Calu3 (cell line): ENCODE measurements at places on chromosomes 6 and 20. TPM values are rescaled to one million over a fixed set of nuclear protein-coding genes. Genes with fewer than 3 reads are reported as not detected.
A peak's percentile ranks its signal among the peaks of the same experiment; 100 is the strongest.

Gene OTOR
- total RNA-seq = not detected in 2 replicates

DNA sequence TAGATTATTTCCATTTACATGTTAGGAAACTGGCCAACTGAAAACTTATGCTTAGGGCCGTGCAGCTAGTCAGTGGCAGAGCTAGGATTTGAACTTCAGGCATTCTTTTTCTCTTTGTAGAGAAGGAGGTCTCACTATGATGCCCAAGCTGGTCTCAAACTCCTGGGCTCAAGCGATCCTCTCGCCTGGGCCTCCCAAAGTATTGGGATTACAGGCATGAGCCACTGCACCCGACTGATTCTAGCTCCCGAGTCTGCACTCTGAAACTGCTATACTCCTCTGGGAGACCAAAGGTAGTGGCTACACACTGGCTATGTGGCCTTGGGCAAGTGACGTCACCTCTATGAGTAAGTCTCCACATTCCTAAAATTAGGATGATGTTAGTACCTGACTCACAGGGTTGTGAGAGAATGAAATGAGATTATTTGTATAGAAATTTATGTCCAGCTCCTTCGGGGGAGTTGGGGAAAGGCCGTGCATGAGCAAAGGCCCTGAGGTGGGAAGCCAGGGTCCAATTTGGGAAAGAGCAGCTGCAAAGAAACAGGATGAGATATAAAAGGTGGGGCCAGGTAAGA lies 6.4 kb downstream of the PLTP start:
- DNase-seq = peak; percentile 39

- no peak for DNase-seq
Observed at GRCh38 chr20:14580418-14581074, 243.1 kb upstream of the FLRT3 start.

Gene INSM1
- total RNA-seq = not detected in 2 replicates

- no peak for DNase-seq
Observed at GRCh38 chr20:44074252-44075151, 112.5 kb downstream of the JPH2 start.

DNA sequence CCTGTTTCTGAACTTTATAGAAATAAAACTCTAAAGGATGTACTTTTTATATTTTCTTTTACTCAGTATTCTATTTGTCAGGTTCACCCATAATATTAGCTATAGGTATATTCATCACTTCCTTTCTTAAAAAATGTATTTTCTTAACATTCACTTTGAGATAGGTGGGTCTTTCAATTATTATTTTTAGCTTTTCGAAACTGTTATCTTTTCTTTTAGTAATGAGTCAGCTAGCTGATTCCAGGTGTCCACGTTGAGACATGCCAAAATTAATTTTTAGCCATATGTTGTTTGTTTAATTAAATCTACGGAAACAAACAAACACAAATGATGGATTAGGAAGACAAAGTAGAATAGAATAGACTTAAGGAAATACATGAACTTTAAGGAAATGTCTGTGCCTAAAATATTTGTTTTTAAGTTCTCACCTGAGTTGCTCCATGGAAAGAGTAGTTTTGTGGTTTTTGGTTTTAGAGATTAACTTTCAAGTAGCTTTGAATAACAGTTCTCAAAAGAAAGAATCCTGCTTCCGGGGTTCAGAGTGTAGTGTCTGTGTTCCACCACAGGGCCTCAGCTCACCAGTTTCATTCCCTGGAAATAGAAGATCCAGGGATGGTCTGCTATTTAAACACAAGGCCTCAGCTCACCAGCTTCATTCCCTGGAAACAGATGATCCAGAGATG lies 435.0 kb downstream of the HAO1 start:
- DNase-seq = no peak

DNA sequence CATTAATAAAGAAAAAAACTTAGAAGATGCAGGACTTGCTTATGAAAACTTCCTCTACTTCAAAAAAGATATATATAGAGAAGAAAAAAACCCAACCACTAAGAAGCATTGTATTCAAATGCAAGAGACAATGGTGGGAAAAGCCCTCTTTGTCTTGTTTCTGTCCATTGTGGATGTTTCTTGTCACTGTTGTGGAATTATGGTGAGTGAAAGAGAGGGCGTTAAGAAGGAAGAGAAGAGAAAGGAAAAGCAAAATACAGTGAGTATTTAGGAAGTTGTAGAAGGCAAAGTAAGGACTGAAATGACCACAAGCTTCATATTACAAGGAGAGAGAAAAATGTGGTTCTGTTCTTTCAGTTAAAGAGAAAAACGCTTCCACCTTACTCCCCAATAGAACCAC lies 14.1 kb upstream of the THBD start:
- no peak for DNase-seq

DNA sequence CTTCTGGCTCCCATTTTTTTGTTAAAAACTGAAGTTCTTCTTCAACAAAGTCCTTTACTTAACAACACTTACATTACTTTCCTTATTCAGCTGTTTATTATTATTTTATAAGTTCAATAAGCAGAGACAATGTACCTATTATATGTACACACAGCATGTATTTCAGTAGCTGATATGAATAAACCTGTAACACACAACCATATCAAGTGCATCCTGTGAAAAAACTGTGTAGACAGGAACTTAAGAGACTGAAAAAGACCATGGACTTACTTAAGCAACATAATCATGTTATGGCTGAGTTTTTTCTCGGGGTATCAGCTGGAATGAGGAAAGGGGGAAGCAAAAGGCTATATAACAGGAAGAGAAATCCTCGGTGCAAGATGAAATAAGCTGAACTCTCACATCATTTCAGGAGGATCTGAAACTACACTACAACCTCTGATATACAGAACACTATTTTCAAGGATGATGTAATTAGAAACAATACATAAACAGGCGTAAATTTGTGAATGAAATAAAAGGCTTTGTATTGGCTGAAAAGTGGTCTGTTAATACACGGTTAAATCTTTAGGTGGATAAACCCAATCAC lies 70.9 kb downstream of the REV3L start:
- DNase-seq = no peak

GRCh38 chr6:87341899-87342298 lies 2.7 kb upstream of the C6orf163 start:
- no peak for DNase-seq

Gene SLC2A10
- total RNA-seq = 24.0 and 24.9 TPM in 2 replicates

Gene HEY2
- 0.47 and 0.64 TPM in 2 replicates for total RNA-seq

Gene NFS1
- 44.6 and 53.0 TPM in 2 replicates for total RNA-seq

DNA sequence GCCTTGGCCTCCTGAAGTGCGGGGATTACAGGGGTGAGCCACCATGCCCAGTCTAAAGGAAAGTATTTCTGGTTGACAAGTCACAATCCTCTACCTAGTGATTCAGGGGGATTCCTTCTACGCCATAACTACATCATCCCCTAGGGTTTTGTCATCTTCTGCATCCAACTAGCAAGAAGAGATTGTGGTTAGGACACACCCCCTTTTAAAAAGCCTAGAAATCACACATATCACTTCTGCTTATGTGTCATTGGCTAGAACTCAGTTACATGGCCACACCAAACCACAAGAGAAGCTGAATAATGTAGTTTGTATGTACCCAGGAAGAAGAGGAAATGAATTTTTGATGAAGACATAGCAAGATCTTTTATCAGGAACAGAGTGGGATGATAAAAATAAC lies 14.7 kb upstream of the CHD6 start:
- DNase-seq = no peak

GRCh38 chr6:137977814-137978213 lies 110.8 kb downstream of the TNFAIP3 start:
- no peak for DNase-seq

Gene VSTM2L
- total RNA-seq = 0.71 and 2.8 TPM in 2 replicates

- no peak for DNase-seq
Observed at GRCh38 chr6:160043784-160044183, 74.9 kb downstream of the IGF2R start.

Gene KIF25
- total RNA-seq = not detected in 2 replicates

Gene PSORS1C1
- total RNA-seq = 9.4 and 11.0 TPM in 2 replicates

- DNase-seq = no peak
Observed at GRCh38 chr6:112478036-112478435, 130.9 kb downstream of the RFPL4B start.

GRCh38 chr6:125570526-125570925 lies 178.9 kb upstream of the HEY2 start:
- no peak for DNase-seq

- no peak for DNase-seq
Observed at GRCh38 chr6:49528571-49528970, 21.9 kb upstream of the C6orf141 start.

GRCh38 chr6:4316867-4317400 lies 181.6 kb upstream of the ECI2 start:
- peak; percentile 42 for DNase-seq

GRCh38 chr20:11076434-11077105 lies 402.8 kb upstream of the JAG1 start:
- no peak for DNase-seq

Gene POPDC3
- total RNA-seq = 2.8 and 3.8 TPM in 2 replicates

- no peak for DNase-seq
Observed at GRCh38 chr6:70110126-70111022, 192.5 kb downstream of the COL9A1 start.

DNA sequence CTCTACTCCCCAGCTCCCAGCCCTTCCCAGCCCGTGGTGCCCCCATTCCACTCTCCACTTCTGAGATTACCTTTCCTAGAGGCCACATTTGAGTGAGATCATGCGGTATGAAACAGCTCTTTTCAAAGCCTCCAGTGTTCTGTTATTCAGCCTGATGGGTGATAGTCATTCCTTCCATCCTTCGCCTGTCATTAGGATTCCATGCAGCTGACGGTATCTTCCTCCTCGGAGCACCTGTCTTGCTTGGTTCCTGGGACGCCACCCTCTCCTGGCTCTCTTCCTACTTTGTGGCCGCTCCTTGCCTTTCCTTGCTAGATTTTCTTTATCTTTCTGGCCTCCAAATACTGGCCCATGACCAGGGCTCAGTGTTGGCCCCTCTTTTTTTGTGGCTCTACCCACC lies 137.0 kb downstream of the ARID1B start:
- no peak for DNase-seq

GRCh38 chr6:139164001-139164400 lies 29.1 kb downstream of the HECA start:
- DNase-seq = no peak

GRCh38 chr6:168012431-168013249 lies 15.2 kb downstream of the KIF25 start:
- DNase-seq = no peak

Gene PLA2G7
- 1.9 and 2.1 TPM in 2 replicates for total RNA-seq

Gene IFNGR1
- 22.6 and 26.4 TPM in 2 replicates for total RNA-seq

Gene BMP2
- total RNA-seq = 4.5 and 5.6 TPM in 2 replicates

Gene TAP1
- 75.1 and 141 TPM in 2 replicates for total RNA-seq

- DNase-seq = peak; percentile 56
Observed at GRCh38 chr20:49700411-49701185, 13.1 kb downstream of the B4GALT5 start.

DNA sequence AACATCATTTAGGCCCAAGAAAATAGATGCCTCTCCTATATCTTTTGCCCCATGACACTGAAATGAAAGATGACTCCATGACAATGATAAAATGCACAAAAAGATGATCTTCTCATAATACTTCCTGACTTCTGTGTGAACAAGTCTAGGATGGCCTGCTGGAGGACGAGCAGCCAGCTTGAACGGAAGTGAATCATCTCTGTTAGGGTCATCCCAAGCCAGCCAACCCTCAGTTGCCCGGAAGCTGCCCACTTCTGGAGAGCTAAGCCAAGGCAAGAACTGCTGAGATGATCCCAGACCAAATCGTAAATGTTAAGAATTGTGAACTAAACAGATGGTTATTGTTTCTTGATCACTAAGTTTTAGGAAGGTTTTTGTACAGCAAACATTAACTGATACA lies 249.7 kb upstream of the HS3ST5 start:
- no peak for DNase-seq

Gene CYP39A1
- total RNA-seq = 0.88 and 1.7 TPM in 2 replicates

GRCh38 chr6:35626401-35626800 lies 62.3 kb downstream of the FKBP5 start:
- DNase-seq = no peak

Gene SPATS1
- total RNA-seq = not detected in 2 replicates
